ENCODE measurements at places on chromosomes 3 and 15.

DNA sequence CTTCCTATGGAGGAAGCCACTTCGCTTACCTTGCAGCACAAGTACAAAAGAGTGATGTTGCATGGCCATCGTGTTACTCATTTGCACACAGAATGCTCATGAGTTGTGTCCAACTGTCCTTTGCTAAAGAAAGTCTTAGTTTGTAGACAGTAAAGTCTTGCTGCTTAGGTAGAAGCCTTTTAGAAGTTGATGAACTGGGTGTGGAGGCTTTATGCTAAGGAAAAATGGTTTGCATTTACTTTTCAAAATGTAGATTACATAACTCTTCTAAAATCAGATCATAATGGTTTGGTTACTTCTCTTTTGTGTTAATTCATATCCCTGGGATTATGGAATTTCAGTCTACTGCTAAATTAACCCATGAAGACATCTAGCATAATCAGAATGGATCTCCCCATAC is 84.5 kb upstream of the FLNB start:
- DNase-seq: no peak

DNA sequence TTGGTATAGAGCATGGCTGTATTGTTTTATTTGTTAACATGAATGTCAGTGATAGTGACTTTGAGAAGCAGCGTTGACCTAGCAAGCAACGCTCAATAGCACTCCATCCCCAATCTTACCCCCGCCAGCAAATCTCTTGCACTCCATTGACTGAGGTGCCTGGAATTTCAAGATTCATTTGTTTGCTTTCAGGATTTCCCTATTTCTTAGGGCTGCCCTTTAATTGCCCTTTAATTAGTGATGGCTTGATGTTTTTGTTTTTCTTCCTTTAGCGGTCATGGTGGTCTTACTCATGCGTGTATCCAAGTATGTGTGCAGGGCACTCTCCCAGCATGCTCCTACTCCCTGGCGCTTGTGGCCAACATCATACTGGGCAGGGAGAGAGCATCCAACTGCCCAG is 216.8 kb upstream of the TBL1XR1 start:
- no peak for DNase-seq

DNA sequence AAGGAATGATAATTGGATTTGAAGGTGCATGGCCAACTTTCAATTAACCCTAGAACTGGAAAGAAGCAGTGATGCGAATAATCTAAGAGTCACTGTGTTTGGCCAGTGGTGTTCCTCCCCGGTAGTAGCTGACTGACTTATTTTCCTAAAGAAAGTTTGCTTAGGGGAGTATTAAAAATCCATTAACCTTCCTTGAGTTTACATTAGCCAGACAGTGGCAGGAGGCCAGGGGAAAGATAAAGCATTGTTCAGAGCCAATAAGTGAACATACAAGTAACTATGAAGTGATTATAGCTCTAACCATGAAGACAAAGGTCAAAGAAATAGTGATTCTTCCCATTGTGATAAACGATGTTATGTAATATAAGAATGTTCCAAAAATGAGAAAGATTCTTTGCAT is 8.9 kb upstream of the TMEM202 start:
- DNase-seq: no peak

GRCh38 chr3:36494461-36495109 is 114.3 kb downstream of the STAC start:
- no peak for DNase-seq

- no peak for DNase-seq
These were observed 14.2 kb downstream of the BAHD1 start for GRCh38 chr15:40454904-40455391.

GRCh38 chr3:183711516-183711915 is 13.9 kb downstream of the YEATS2 start:
- DNase-seq: no peak

- no peak for DNase-seq
These were observed 472 bp downstream of the CHST14 start for GRCh38 chr15:40471105-40471807.

- DNase-seq: no peak
These were observed 25.0 kb downstream of the TCAIM start for GRCh38 chr3:44363591-44363990.

DNA sequence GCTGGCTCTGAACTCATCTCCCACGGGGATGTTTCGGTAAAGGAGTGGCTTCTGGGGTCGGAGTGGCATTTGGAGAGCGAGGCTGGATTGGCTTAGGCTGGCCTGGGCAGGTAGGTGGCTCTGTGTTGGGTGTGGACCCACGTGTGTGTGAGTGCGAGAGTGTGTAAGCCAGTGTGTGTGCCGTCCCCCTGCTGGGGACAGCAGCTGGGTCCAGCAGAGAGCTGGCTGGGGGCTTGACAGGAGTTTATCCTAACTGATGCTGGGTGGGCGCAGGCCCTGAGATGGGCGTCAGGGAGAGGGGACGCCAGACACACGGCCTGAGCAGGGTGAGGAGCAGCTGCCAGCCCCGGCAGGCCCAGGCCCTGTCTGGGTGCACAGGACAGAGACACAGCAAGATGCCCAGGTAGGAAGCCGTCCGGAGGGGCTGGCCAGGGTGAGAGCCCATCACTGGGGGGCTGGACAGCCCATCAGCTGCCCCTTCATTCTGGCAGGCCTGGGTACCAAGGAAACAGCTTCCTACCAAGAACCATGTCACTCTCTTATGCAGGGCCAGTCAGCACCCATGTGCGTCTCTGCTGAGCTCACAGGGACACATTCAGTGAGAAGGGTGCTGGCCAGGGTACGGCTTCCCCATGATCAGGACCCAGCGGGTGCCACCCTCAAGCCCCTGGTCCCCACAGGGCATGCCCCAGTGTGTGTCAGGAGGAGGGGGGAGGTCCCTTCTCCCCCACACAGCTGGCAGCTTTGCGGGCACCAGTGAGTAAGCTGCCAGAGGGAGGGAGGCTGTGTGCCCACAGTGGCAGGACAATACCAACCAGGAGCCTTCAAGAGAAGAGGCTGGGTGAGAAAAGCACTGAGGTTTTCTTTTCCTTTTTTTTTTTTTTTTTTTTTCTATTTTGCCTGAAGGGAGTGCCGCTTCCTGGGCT is 1.1 kb downstream of the PAK6 start:
- DNase-seq: no peak

GRCh38 chr3:128431803-128432300 is 34.8 kb downstream of the DNAJB8 start:
- no peak for DNase-seq

- no peak for DNase-seq
These were observed 38.6 kb upstream of the RAB6B start for GRCh38 chr3:133934073-133934970.

- DNase-seq: no peak
These were observed 80.3 kb downstream of the CPN2 start for GRCh38 chr3:194270627-194271459.

GRCh38 chr3:64859625-64860535 is 172.1 kb upstream of the ADAMTS9 start:
- DNase-seq: no peak

DNA sequence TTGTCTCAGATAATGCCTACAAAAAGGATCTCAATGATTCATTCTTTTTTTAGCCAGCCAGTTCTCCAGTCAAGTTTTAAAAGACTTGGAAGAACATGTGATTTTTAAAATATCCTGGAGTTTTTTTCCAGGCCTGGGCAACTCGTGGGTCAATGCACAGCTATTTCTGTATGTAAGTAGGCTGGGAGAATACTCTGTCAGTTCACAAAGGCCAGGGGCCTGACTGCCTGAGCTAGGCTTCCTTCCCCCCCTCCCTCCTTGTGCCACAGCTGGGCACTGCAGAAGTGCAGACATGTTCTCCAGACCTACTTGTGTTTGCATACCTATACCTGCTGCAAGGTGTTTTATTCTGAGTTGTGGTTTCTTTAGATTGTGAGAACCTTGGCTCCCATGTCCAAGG is 43.7 kb downstream of the CTDSPL start:
- DNase-seq: no peak

GRCh38 chr15:78075490-78076230 is 1.9 kb downstream of the TBC1D2B start:
- no peak for DNase-seq

DNA sequence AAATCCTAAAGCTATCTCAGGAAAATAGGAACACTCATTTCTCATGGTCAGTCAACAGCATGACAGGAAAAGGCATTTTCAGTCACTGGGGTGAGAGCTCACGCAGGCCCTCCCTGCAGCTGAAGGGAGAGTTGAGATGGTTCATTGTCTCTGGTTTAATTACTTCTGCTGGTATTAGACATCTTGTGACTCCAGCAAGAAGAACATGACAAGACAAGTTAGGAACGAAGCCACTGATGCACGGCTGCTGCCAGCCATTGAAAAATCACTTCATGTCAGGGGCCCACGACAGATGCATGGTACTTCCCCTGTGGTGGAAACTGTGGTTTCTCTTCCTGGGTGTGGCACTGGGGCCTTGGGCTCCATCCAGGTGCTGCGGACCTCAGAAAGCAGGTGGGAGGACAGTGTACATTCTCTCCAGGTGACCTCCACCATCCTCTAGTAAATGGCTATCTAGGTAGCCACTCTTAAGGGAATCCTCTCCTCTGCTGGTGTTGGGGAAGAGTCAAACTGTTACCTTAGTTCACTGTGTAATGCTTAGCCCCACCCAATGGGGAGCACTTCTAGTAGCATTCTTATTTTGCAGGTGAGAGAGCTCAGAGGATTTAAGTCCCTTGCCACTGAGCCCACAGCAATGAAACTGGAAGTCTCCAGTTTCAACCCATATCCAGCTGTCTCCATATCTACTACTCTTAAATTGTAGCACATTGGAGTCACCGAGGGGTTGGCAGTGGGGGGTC is 274.2 kb downstream of the LRTM1 start:
- DNase-seq: no peak

DNA sequence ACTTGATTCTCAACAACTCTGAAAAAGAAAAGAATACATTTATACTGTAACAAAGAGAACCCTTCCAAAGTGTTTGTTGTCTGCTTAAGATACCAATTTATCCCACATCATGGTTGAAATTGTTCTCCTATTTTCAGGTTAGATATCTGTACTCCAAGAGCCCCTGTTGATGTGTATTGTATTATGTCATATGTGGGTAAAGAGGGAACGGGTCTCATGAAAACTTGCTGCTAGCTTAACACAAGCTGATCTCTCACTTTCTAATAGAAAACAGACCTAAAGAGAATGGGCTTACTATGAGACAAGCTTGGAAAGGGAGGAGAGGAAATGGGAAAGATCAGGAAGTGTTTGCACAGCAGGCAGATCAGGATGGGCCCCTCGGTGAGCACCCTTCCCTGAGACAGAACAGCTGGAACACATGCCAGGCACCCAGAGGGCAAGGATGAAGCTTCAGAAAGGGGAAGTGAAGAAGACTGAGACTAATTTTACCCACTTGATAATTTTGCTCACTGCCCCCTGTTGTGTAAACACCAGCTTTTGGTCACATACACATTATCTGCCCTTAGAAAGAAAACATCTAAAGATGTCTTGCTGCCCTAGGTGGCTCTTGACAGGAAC is 747.9 kb upstream of the CCDC54 start:
- no peak for DNase-seq

DNA sequence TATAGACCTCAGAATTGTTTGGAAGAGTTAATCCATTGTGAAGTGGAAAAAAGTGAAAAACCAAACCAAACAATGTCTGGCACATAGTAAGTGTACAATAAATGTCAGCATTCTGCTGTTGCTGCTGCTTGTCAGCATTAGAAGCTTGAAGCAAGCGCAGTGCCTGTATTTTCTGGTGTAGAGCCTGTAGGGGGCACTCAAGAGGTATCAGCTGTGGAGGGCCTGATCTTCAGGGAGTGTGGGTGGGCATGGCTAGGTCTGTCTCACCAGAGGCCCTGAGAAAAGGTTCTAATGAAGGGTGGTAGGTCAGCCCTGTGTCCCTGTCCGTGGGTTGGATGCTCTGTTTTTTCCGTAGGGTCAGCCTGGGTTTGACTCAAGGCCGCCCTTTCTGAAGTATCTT is 3.6 kb downstream of the ADAMTSL3 start:
- no peak for DNase-seq

GRCh38 chr15:47993051-47993450 is 127.7 kb upstream of the SLC24A5 start:
- DNase-seq: no peak

GRCh38 chr15:71476823-71477222 is 333.5 kb upstream of the NR2E3 start:
- DNase-seq: no peak

DNA sequence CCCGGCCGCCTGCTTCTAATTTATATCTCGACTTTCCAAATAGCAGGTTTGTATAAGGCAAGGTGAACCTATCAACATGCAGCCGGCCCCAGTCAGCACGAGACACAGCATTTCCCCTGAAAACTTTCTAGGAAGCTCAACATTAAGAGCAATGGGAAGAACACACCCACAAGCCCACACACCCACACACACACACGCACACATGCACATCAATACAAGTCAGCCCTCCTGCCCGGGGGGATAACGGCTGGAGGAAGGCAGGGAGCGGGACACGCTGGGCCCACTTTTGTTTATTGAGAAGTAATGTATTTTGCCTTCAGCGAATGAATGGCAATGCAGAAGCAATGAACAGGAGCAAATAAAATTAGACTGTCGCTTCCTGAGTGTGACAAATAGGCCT is 83.5 kb downstream of the PCSK6 start:
- no peak for DNase-seq

DNA sequence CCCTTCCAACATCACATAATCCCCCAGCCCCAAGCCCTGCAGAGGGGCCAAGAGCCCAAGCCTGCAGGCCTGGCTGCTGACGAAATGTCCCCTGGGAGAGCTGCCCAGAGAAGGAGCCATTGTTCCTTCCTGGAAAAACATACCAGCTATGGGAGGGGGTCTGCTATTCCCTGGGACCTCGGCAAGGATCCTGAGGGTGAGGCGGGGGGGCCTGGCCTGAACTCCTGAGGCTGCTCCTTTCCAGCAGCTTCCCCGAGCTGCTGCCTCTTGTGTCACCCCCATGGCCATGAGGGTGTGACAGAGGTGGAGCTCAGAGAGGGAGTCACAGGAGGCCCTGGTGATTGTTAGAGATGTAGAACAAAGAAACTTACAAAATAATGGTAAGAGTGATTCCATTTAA is 12.9 kb downstream of the LOXL1 start:
- no peak for DNase-seq

DNA sequence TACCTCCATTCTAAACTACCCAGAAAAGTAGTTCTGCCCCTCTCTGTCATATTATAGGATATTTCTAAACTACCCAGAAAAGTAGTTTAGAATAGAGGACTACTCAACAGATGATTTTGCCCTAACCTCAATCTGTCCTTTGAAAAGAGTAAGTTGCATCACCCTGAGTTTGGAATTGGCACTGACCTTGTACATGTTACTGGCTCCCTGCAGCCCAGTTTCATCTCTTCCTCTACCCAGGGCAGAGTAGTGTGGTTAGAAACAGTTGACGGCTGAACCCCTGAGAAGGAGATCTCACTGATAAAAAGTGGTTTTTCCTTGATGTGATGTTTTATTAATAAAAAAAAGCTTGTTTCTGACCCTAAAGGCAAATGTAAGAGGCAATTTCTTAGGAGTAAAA is 340.5 kb upstream of the NECTIN3 start:
- no peak for DNase-seq

- peak; percentile 52 for DNase-seq
These were observed 18.0 kb upstream of the LOXL1 start for GRCh38 chr15:73908030-73908821.

DNA sequence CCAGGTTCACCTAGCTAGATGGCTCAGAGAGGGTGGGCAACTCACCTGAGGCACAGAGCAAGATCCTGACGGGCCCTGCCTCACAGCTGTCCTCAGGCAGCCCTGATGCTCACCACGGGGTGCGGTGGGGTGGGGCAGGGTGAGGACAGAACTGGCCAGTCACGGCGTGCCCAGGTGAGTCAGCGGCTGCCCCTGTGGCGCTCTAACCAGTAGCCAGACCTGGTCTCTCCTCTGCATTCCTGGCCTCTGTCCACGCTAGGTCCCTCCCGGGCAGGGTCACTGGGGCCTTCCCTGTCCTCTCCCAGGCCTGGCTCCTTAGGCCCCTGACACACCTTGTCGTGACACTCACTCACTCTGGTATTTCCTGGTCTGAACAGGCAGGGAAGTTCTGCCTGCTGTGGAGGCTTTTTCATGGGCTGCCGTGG is 901 bp downstream of the ALS2CL start:
- DNase-seq: no peak

All from stimulated activated CD8-positive, alpha-beta memory T cell treated with anti-CD3 and anti-CD28 coated beads, Interleukin-15, amount 100 ng/mL, for 1 hour (primary cell).